ENCODE measurements at places on chromosomes 4 and X.

GRCh38 chrX:23483396-23483795 lies 148.7 kb downstream of the PTCHD1 start:
- DNase-seq = no peak

DNA sequence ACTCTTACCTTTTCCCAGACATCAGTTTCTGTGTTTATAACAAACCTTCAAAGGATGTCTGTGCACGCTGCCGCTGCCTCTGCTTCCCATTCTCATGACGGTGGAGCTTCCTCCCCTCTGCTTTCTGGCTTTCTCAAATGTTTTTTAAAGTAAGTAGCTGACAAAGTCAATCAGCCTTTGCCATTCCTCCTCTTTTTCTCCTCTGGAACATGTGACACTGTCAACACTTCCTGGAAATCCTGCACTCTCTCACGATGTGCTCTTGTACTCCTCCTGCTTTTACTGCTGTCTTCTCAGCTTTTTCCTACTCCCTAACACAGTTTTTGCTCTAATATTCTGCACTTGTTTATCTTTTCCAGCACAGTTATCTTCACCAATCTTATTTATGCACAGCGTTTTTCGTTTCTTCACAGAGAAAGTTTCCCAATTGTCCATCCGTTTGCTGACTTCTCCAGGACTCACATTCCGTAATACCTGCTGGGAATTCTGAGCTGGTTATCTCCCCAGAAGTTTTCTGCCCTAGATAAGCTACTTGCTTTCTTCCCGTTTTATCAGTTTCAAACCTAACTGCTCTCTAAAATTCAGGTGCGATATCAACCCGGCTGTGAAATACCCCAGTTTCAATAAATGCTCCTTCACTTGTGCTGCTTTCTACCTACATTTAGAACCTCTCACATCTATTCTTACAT lies 465.6 kb upstream of the AGA start:
- DNase-seq = no peak

- DNase-seq = no peak
Measured at GRCh38 chr4:89111833-89112563, 665 bp downstream of the TIGD2 start.

GRCh38 chrX:67568769-67569168 lies 24.9 kb downstream of the AR start:
- DNase-seq = no peak

- no peak for DNase-seq
Measured at GRCh38 chr4:88675543-88675942, 22.1 kb downstream of the NAP1L5 start.

DNA sequence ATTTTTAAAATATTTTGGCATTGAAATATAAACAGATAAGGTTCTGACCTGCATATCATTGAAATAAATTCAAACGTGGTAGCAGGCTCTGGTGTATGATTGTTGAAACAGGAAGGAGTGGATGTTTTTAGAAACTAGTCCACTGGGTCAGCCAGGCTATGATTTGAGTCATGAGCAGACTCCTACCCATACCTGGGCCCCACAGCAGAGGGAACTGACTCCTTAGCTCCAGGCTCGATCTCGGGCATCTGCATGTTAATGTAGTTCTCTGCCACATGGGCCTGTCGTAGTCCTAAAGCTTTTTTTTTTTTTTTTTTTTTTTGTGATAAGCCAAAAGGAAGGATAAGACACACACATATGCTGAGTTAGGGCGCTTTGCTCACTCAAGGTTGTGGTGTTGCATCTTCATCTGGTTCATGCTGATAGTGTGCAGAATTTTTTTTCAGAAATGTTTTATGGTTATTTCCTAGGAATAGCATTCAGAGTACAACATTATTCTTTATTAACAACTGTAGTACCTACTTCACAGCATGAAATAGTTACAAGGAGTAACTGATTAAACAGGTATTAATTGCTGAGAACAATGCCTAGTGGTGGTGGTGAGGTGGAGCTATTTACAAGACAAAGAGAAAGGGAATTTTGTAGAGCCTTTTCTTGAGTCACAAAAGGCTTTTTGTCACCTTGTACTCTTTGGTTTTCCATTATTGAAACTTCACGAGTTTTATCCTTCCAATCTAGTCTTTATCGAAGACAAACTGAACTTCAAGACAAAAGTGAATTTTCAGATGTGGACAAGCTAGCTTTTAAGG lies 27.3 kb downstream of the OFD1 start:
- DNase-seq = no peak

DNA sequence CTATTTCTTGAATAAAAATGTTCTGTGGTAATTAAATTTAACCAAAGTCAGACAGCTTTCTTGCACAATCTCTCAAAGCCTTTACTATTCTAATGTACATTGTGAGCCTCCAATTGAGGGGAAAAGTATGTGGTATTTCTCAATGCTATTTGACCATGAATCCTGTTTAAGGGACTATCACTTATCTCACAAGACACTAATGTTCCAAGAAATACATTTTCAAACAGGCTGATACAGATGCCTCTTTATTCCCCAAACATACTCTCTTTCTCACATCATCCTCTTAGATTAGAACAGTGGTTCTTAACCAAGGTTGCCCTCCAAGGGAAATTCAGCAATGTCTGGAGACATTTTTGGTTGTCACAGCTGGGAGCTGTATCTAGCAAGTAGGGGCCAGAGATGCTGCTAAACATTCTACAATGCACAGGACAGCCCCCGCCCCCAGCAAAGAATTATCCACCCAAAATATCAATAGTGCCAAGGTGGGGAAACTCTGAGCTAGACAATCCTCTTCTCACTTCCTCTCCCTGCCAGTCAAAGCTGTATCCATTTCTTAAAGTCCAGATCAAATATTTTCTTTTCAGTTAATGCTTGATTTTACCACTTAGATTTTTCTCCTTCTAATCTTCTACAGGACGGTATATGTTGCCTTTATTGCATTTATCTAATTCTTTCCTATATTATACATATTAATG lies 129.2 kb upstream of the TRIM2 start:
- DNase-seq = no peak

DNA sequence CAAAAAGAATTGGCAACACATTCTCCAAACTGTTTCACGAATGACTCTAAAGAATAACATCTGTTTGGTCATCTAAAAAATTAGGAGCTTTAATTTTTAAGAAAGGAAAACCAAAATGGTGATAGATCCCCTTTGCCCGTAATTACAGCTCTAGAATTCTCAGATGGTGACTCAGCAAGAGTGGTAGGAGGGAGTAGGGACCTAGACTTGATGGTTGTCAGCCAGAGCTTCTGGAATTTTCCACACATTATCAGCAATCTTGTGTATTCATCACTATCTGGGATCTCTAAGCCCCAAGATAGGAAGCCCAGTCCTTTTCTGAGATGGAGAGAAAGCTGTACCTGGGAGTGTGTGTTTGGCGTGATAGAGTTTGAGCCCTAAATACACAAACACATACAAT lies 103.9 kb upstream of the RAB40AL start:
- no peak for DNase-seq
